Stimulated activated CD4-positive, alpha-beta T cell treated with anti-CD3 and anti-CD28 coated beads, Interleukin-1b, Interleukin-23, amount 100 ng/mL, for 48 hours (primary cell): ENCODE measurements at places on chromosomes 13 and 19.
A peak's percentile ranks its signal among the peaks of the same experiment; 100 is the strongest.

GRCh38 chr13:59320021-59320420, 843.7 kb downstream of the DIAPH3 start:
- no peak for DNase-seq

DNA sequence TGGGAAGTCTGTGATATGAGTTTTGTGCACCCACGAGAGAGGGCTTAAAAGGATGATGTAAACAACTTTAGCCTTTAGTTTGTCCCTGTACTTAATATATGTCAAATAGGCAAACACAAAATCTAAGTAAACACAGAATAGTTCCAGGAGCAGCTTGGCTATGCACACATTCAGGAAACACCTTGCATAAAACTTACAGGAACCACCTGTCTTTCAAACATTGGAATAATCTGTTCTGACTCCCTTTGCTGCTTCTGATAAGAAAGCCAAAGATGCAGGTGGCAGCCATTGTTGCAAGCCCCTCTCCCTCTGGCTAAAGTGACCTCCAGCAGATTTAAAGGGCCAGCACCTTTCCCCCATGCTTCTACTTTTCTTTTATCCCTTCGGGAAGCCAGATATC, 4.7 kb downstream of the EEF1AKMT1 start:
- no peak for DNase-seq

GRCh38 chr19:5787409-5788182, 3.0 kb upstream of the PRR22 start:
- no peak for DNase-seq

DNA sequence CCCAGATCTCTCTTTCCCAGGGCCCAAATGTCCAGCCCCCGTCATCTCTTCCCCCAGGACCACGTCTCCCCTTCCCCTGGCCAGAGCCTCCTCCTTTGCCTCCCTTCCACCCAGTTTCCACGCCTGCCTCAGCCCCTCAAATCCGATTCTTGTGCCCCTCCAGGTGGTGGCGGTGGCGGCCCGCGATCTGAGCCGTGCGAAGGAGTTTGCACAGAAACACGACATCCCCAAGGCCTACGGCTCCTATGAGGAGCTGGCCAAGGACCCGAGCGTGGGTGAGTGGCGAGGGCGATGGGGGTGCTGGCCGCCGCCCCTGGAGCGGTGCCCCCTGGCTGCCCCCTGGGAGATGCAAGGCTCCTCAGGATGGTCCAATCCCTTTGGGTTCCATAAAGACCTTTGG, 1.3 kb downstream of the DHDH start:
- no peak for DNase-seq

GRCh38 chr19:43474986-43475705, 9.7 kb upstream of the LYPD3 start:
- DNase-seq: peak; percentile 93

DNA sequence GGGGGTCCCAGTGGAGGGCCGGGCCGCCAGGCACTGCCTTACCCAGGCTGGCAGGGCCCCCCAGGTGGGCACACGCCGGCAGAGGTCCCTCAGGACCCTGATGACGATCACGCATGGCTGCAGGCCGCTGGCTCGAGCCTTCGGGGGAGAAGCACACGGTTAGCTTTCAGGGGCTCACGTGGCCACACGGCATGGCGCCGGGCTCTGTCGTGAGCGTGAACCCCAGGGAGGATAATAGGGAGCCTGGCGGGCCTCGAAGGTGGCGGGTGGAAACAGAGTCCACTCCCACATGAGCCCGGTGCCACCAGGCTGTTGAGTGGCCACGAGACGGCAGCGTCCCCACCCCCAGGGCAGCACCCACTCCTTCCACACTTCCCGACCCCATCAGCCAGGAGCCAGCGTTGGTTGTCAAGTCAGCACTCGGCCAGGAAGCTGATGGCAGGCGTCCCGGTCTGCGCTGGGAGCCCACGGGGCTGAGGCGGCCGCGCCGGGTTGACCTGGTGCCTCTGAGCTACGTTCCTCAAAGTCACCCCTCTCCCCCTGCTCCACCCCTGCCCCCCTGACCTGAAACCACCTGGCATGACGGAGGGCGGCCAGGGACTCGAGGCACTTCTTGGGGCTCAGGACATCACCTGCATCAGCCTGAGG, 24.7 kb upstream of the MATK start:
- DNase-seq: no peak
